ENCODE measurements at places on chromosomes 2 and 18.

- DNase-seq: no peak
- no peaks in the 10 kb centered on the region for H3K36me3 ChIP-seq
- H3K4me3 ChIP-seq: no peak overlapping the region
Measured at GRCh38 chr2:67917332-67918054, 145.3 kb downstream of the C1D start.

DNA sequence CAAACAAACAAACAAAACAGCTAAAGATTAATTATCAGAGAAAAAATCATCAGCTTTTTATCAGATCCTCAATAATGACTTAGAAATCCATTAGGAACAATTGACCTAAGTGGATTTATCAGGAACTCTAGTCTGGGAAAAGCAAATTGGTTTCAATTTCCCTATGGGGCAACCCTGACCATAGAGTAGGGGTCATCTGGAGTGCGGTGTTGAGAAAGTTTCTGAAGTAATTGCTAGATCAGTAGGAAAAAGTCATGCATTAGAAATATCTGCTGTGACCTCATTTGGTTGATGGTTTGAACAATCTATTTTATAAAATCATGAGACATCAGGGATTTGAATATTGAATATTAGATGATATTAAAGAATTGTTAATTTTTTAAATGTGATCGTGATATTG, 507.9 kb downstream of the TXNL1 start:
- no peak overlapping the region for H3K27ac ChIP-seq
- H3K4me1 ChIP-seq: no peaks in the 10 kb centered on the region
- H3K27me3 ChIP-seq: no peaks in the 10 kb centered on the region
- DNase-seq: no peak
- H3K36me3 ChIP-seq: no peaks in the 10 kb centered on the region

DNA sequence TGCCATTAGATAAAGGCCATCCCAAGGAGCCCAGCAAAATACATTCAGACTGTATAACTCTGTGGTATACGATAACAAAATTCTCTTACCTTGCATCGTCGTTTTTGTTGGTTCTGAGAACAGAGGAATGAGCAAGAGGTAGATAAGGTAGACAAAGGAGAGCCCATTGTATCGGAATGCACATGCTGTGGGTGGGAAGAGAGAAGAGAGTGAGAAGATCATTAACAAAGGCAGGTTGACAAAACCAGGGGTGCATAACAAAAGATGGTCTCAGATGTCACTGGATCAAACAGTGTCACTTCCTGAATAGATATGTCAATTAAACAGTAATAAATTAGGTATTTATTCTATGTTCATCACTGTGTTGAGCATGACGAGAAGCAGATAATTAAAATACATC, 83.3 kb downstream of the PIEZO2 start:
- H3K4me1 ChIP-seq: no peaks in the 10 kb centered on the region
- no peak for DNase-seq
- H3K4me3 ChIP-seq: no peak overlapping the region
- no peaks in the 10 kb centered on the region for H3K27me3 ChIP-seq
- H3K36me3 ChIP-seq: no peaks in the 10 kb centered on the region

GRCh38 chr18:1510542-1511179, 606.0 kb downstream of the ADCYAP1 start:
- no peak overlapping the region for H3K4me3 ChIP-seq
- no peaks in the 10 kb centered on the region for H3K36me3 ChIP-seq
- no peak for DNase-seq

- H3K4me1 ChIP-seq: no peaks in the 10 kb centered on the region
- no peak overlapping the region for H3K4me3 ChIP-seq
- H3K27me3 ChIP-seq: no peaks in the 10 kb centered on the region
- H3K27ac ChIP-seq: no peak overlapping the region
Measured at GRCh38 chr18:41378598-41378997, 576.4 kb upstream of the PIK3C3 start.

GRCh38 chr2:178553047-178553446, 72.8 kb downstream of the PLEKHA3 start:
- H3K4me1 ChIP-seq: no peaks in the 10 kb centered on the region
- H3K27ac ChIP-seq: no peak overlapping the region
- H3K4me3 ChIP-seq: no peak overlapping the region
- DNase-seq: no peak
- no peaks in the 10 kb centered on the region for H3K27me3 ChIP-seq
- peaks cover 8% of the 10 kb centered on the region for H3K36me3 ChIP-seq

GRCh38 chr2:17625446-17625845, 85.0 kb downstream of the VSNL1 start:
- no peak overlapping the region for H3K4me3 ChIP-seq
- no peak overlapping the region for H3K27ac ChIP-seq
- H3K36me3 ChIP-seq: no peaks in the 10 kb centered on the region
- H3K4me1 ChIP-seq: no peaks in the 10 kb centered on the region
- H3K27me3 ChIP-seq: no peaks in the 10 kb centered on the region

- DNase-seq: no peak
- no peaks in the 10 kb centered on the region for H3K36me3 ChIP-seq
- peak overlapping the region; percentile 22 for H3K4me3 ChIP-seq
- peaks cover 10% of the 10 kb centered on the region for H3K4me1 ChIP-seq
Measured at GRCh38 chr2:214807653-214808052, 1.8 kb downstream of the BARD1 start.

DNA sequence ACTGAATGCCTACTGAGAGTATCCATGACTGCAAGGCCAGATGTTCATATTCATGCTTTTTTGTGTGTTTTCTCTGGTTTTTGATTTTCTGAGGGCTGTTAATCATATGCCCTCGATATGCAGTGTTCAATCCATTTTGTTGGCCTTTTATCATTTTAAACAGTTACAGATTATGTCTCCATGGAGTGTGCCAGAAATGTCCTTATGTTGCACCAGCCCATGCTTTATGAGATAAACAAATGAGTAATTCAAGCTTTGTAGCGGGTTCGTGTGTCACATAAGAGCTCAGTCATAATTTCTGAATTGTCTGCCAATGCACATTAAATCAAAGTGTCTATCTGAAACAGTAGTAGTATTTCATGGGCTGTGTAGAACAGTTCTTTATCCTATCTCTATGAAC, 583.0 kb downstream of the THSD7B start:
- no peak for DNase-seq
- no peak overlapping the region for H3K4me3 ChIP-seq
- H3K36me3 ChIP-seq: no peaks in the 10 kb centered on the region
- no peaks in the 10 kb centered on the region for H3K27me3 ChIP-seq
- no peak overlapping the region for H3K27ac ChIP-seq
- no peaks in the 10 kb centered on the region for H3K4me1 ChIP-seq

- DNase-seq: no peak
- H3K27ac ChIP-seq: no peak overlapping the region
- H3K4me3 ChIP-seq: no peak overlapping the region
- H3K27me3 ChIP-seq: no peaks in the 10 kb centered on the region
- H3K4me1 ChIP-seq: no peaks in the 10 kb centered on the region
- no peaks in the 10 kb centered on the region for H3K36me3 ChIP-seq
Measured at GRCh38 chr18:55256929-55257289, 297.6 kb upstream of the CCDC68 start.

- no peaks in the 10 kb centered on the region for H3K36me3 ChIP-seq
- H3K27me3 ChIP-seq: no peaks in the 10 kb centered on the region
- H3K27ac ChIP-seq: no peak overlapping the region
- DNase-seq: no peak
- H3K4me1 ChIP-seq: peaks cover 10% of the 10 kb centered on the region
Measured at GRCh38 chr2:219291394-219291793, 12.2 kb downstream of the DNAJB2 start.

GRCh38 chr2:157325786-157326185, at the start of gene ERMN:
Gene ERMN (minus strand): TSS chr2:157325824. CDS start chr2:157325642, 182 bp downstream.
- peaks cover 22% of the 10 kb centered on the region for H3K4me1 ChIP-seq
- no peak within 1 kb of the TSS for H3K4me3 ChIP-seq
- no peak for DNase-seq
- H3K36me3 ChIP-seq: no peaks in the 10 kb centered on the region
- no peak within 1 kb of the TSS for H3K27ac ChIP-seq
- no peaks in the 10 kb centered on the region for H3K27me3 ChIP-seq

GRCh38 chr18:70334728-70335329, 46.0 kb downstream of the SOCS6 start:
- no peak overlapping the region for H3K4me3 ChIP-seq
- no peaks in the 10 kb centered on the region for H3K36me3 ChIP-seq
- no peak for DNase-seq
- no peak overlapping the region for H3K27ac ChIP-seq

- H3K27me3 ChIP-seq: no peaks in the 10 kb centered on the region
- H3K4me3 ChIP-seq: no peak overlapping the region
- H3K36me3 ChIP-seq: no peaks in the 10 kb centered on the region
- H3K4me1 ChIP-seq: no peaks in the 10 kb centered on the region
Measured at GRCh38 chr2:55109219-55109891, 59.1 kb upstream of the RTN4 start.

DNA sequence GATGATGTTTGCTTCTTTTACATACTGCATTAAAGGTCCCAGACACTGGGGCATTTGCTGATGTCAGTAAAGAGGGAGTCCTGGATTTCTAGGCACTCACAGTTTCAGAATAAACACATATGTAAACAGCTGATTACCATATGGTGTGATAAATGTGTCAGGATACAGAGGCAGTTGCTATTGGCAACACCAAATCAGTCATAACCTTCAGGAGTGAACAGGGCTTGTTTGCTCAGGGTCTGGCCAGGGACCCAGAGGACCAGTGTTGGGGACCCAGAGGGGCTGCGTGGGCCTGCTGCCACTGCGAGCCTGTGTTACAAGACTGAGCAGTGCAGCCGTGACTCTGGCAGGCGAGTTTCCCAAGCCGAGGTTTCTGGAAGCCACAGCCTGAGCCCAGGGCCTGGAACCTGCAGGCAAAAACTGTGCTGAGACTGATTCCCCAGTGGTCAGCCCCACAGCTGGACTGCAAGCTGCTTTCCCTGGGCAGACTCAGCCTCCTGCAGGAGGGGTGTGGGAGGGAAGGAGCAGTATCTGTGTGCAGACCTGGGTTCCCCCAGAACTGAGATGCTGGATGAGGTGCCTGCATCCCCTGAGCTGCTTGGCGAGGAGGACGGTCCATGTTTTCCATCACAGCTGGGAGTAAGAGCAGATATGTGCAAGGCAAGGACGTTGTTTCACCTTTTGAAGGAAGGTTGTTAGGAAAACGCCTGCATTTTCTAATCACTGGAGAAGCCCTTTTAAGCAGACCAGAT, 23.6 kb downstream of the ASAP2 start:
- H3K27me3 ChIP-seq: no peaks in the 10 kb centered on the region
- H3K4me1 ChIP-seq: no peaks in the 10 kb centered on the region
- no peaks in the 10 kb centered on the region for H3K36me3 ChIP-seq
- DNase-seq: no peak
- no peak overlapping the region for H3K27ac ChIP-seq

DNA sequence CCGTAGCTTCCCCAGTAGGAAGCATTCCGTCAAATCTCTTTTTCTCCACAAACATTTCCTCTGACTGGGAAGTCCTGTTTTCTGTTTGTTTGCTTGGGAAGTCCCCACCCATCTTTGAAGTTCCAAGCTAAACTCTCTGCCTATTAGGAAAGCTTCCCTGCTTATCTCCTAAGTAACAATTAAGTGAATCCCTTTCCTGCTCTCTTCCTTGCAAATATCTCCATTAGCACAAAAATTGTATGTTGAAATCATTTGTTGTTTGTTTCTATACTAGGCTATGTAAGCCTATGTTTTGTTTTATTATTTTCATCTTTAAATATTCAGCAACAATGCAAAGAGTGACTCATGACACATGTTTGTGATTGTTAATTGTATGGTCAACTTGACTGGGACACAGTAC, 812.6 kb upstream of the LRATD1 start:
- no peak for DNase-seq
- H3K4me3 ChIP-seq: no peak overlapping the region
- H3K27me3 ChIP-seq: no peaks in the 10 kb centered on the region
- H3K27ac ChIP-seq: no peak overlapping the region
- H3K4me1 ChIP-seq: no peaks in the 10 kb centered on the region

Data from CD8-positive, alpha-beta memory T cell (primary cell).